ENCODE measurements at places on chromosomes 1 and 21.

GRCh38 chr1:225965231-225965630 lies 24.2 kb upstream of the LEFTY2 start:
- DNase-seq: no peak

DNA sequence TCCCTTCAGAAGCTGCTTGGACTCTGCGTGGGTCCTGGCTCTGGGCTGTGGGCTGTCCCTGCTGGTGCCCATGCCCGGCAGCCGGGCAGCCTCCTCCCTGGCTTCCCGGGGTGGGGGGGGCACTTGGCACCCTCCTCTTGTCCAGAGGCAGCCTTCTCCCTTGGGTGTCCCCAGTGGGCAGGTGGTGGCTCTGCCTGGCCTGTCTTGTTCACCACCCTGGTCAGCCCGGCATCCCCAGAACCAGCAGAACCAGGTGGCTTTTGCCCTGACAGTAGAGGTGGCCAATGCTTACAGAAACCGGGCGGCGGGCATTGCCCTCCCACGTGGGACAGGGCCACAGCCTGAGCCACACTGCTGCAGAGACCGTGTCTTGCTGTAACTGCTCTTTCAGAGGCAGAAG lies 38.0 kb downstream of the CFAP74 start:
- no peak for DNase-seq

DNA sequence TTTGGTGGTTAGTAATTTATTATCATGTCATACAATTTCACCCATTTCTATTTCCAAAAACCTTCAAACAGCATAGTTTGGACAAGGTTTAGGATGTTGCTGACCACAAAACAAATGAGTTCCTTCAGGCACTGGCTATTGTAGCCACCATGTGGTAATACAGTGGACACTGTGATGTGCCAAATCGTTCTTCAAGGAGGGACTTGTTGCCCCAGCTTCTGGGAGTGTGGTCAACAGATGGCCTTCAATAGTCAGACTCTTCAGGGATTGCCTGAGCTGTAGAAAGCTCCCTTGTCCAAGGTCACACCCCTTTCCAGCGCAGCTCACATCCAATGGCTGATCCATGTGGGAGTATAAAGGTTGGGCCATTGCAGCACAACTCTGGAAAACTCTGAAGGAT lies 2.6 kb downstream of the PDE4B start:
- no peak for DNase-seq

DNA sequence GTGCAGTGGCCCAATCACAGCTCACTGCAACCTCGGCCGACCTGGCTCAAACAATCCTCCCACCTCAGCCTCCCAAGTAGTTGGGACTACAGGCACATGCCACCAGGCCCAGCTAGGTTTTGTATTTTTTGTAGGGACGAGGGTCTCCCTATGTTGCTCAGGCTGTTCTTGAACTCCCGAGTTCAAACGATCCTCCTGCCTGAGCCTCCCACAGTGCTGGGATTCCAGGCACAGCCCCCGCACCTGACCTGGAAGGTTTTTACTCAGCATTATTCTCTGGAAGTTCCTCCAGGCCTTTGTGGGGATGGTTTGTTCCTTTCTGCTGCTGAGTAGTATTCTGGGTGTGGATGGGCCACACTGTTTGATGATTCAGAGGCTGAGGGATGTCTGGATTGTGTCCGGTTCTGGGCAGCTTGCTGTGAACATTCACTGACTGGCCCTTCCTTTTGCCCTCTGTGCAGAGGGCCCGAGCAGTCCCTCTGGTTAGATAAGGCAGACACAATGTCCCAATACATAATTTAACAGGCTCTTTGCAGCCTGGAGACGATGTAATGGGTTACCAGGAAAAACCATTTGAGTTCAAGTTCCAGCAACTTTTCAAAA lies 6.0 kb upstream of the TRAPPC10 start:
- DNase-seq: peak; percentile 62

GRCh38 chr1:52593495-52593894 lies 8.7 kb upstream of the GPX7 start:
- DNase-seq: no peak

GRCh38 chr21:43644609-43645008 lies 14.7 kb downstream of the HSF2BP start:
- DNase-seq: no peak

GRCh38 chr1:15430787-15431570 lies 7.3 kb upstream of the CTRC start:
- peak; percentile 73 for DNase-seq

DNA sequence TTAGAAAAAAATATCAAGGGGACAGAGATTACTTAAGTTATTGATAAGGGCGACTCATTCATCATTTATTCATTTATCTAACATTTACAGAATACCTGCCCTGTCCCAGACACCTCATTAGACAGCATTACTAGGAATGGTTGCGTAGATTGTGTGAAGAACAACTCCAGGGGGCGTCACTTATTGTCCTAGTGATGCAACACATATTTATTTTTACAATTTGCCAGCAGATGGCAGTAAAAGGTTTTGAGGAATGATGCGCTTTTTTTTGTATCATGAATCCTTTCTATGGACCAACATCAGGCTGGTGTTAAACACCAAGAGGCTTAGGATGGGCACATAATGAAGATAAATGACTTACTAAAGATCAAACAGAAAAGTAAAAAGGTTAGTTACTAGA lies 5.5 kb downstream of the NCAM2 start:
- peak; percentile 37 for DNase-seq

- DNase-seq: no peak
Measured at GRCh38 chr1:97654876-97655585, 265.8 kb downstream of the DPYD start.

- DNase-seq: no peak
Measured at GRCh38 chr1:228062085-228062791, 20.3 kb upstream of the ARF1 start.

GRCh38 chr1:94528299-94528698 lies 13.3 kb downstream of the F3 start:
- DNase-seq: no peak

GRCh38 chr1:235504122-235504493 lies at the start of gene B3GALNT2:
TSS of gene B3GALNT2 (minus strand) at chr1:235504452. CDS start at chr1:235504252, 200 bp downstream.
- no peak for DNase-seq

- no peak for DNase-seq
Measured at GRCh38 chr21:30348506-30348905, at the start of gene KRTAP23-1. TSS of gene KRTAP23-1 (minus strand) at chr21:30348606. CDS start at chr21:30348606, 0 bp downstream.

GRCh38 chr1:154808909-154809262 lies 61.2 kb downstream of the KCNN3 start:
- no peak for DNase-seq

DNA sequence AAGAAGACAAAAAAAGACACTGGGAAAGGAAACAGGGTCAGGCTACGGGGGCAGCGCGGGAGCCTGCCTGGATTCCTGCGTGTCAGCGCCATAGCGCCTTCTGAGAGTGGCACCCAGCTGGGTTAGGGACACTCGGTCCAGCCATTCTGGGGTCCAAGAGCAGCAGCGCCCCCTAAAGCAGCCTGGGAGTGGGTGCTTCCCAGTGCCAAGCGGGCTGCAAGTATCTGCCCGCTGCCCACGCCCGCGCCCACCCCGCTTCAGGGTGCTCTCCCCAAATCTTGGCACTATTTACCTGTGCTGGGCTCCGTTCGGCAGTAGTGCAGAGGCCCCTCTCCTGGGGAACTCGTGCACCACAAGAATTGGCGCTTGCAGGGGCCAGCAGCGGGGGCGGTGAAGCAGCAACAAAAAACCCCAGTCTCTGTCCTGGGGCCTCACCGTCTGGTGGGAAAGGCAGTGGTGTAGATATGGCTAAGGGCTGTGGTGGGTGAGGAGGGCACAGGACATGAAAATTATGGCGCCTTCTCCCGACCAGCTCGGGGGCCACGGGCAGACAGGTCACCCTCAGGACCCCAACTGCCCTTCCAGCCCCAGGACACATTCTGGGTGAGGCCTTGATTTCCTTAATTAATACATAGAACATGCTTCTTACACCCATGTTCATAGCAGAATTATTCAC lies 24.1 kb upstream of the LBR start:
- DNase-seq: no peak

DNA sequence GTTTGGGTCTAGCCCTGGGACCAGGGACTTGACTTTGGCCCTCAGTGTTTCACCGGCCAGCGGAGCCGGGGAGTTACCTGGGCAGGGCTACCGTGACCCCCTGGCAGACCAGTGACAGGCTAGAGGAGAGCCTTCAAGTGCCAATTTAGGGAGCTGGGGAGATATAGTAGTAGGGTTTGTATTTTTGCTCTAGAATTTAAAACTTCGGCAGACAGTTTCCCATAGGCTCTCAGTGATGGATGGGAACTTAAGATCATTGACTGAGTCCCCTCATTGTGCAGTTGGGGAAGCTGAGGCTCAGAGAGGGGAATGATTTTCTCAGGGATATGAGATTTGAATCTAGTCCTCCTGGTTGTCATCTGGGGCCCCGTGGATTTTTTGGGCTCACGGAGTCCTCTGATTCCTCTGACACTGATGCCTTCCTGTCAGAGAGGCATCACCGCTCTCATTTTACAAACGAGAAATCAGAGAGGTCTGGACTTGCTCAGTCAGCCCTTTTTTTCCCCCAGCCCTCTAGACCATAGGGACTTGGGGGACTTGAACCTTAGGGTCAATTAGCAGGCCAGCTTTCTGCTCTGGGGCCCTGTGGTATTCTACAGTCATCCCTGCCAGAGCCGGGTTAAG lies 58.3 kb upstream of the ACOT11 start:
- peak; percentile 4 for DNase-seq

DNA sequence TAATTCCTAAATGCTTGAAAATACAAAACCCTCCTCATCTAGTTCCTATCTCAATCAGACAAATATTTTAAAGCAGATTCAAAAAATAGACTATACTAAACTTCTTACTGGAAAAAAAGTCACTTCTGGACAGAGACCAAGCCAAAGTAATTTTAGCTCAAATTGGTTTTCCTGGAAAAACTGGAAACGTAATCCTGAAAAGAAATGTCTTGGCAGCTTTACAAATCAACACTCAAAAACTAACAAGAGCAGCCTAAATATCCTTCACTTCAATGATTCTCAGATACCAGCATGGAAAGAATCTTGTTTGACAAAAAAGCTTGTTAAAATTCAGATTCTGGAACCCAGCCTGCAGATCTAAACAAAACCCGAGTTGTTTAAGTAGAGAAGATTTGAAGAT lies 9.1 kb upstream of the GPR88 start:
- no peak for DNase-seq

DNA sequence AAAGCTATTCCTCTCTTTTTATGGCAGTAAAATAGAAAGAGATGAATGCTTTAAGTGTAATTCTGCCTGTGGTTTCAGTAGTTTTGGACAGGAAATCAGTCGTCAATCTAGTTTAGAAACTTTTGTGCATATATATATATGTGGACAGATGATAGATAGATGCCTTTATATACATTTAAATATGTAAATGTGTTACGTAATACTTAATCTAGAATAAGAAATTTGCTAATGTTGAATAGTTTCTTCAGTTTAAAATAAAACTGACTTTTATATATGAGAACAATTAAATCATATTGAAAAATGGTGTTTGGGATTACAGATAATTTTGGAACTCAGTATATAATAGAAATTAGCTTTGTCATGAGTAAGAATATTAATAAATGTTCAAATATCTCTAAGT lies 1165.7 kb upstream of the NCAM2 start:
- DNase-seq: no peak

DNA sequence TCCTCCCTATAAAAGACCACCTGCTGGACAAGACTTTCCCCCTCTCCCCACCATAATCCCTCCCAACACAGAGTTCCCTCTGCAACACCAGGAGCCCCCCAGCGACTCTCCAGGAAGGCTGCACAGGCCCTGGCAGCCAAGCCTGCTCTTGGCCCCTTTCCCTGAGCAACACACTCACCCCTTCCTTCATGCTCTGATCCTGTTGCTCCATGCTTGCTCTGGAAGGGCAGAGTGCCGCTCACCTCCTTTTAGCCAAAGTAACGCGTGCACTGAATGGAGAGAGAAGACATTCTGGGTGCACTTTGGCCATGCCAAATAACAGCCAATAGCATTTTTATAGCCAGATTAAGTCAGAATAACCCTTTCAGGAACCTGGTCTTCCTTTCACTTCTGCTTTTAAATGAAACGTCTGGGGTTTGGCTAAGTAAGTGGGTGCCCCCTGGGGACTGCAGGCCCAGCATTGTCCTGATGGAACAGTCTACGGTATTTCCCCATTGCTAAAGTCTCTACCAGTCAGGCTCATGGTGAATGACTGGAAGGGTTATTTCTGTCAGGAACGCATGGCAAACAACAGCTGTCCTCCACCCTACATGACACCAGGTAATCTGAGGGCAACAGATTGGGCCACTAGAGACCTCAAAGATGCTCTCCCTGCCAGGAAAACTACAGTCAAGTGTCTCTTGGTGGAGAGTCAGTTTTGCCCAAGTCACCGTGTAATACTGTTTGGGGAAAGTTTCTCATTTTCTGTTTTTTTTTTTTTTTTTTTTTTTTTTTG lies at the start of gene SLC2A5:
TSS of gene SLC2A5 (minus strand) at position 310 of the 775 bp plus-strand sequence. CDS start at position 211, 99 bp downstream.
- DNase-seq: no peak

- DNase-seq: no peak
Measured at GRCh38 chr1:9213956-9214355, 20.6 kb upstream of the H6PD start.

DNA sequence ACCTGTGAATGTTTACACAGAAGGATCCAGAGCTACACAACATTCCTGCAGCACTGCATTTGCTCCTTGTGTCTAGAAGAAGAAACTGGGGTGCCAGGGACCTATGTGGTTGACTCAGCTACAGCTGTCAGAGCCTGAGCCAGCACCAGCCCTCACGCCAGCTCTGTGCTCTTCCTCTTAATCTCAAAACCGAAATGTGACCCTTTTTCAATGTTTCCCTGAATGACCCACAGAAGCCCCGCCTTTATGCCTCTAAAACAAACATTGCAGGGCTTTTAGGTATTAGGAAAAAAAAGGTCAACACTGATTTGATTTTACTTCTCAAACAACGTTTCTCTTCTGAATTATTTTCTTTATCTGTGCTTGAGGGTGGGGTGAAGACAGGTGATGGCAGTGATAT lies 260.5 kb downstream of the DYRK1A start:
- peak; percentile 28 for DNase-seq

GRCh38 chr1:202234331-202235002 lies 40.9 kb downstream of the LGR6 start:
- DNase-seq: no peak

DNA sequence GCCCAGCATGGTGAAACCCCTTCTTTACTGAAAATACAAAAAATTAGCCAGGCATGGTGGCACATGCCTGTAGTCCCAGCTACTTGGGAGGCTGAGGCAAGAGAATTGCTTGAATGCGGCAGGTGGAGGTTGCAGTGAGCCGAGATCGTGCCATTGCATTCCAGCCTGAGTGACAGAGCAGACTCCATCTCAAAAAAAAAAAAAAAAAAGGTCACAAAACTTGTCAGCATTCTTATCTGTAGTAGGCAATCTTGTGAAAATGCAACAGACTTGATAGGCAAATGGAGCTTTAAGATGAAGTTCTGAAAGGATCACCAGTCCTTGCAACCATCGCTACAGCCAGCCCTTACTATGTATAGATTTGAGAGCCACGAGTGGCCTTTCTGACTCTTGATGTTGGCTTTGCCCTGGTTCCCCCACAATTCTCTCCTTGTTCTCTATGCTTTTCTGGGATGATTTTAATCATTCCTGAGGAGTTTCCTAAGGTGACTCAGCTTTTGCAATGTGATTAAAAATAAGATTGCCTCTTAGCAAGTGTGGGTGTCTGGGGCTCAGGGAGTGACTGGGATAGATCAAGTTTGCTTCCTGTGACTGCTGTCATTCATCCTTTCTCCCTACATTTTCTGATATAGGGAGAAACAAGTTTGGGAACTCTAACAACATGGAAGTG lies 7.1 kb upstream of the MAP1LC3C start:
- DNase-seq: no peak

GRCh38 chr1:118739501-118739900 lies 248.6 kb downstream of the TBX15 start:
- no peak for DNase-seq

- DNase-seq: peak; percentile 83
Measured at GRCh38 chr1:6127587-6128163, 52.4 kb downstream of the CHD5 start.

All from hepatocyte (in vitro differentiated cells).